ENCODE measurements at places on chromosomes 6 and 20.

- DNase-seq: no peak
Observed at GRCh38 chr20:38836991-38837390, 31.5 kb downstream of the PPP1R16B start.

DNA sequence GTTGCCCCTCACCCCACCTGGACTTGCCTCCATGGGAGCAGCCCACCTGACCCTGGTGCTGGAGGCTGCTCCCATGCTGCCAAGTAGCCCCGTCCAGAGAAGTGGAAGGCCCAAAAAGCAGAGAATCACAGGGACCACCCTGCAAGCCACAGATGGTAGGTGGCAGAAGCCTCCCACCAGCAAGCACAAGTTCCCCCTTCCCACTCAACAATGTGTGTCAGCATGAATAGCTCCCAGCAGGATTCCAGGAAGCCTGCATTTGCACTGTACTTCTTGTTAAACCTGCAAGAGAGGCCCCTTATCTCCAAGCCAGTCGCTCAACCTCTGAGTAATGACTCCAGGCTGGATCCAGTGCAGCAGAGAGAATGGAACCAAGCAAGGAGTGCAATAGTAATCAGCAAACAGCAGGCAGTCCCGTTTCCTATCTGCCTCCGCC lies 180.8 kb upstream of the CST7 start:
- no peak for DNase-seq

DNA sequence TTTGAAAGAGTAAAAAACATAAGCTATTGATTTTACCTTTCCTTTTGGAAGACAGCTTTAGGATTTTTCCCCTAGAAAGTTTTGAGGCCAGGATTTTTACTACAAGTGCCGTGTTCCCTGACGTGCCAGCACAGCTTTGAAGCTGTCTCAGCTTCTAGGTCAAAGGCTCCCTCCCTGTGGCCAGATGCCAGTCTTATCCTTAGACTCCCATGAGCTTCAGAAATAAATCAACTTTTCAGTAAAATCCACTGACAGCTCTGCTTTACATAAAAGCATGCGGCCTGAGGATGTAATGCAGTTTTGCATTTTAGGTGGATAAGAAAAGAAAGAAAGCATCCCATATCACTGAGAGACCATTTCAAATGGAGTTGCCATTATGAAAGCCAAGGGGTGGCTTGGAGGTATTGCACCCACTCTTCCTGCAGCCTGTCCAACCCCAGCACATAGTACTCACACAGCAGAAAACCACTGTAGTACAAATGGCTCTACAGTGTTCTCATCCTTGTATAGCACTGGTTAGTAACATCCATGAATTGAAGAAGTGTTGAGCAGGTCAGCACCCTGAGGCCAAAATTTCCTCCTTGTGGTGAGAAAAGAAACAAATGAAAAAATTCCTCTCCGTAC lies 15.2 kb upstream of the ATXN1 start:
- no peak for DNase-seq

DNA sequence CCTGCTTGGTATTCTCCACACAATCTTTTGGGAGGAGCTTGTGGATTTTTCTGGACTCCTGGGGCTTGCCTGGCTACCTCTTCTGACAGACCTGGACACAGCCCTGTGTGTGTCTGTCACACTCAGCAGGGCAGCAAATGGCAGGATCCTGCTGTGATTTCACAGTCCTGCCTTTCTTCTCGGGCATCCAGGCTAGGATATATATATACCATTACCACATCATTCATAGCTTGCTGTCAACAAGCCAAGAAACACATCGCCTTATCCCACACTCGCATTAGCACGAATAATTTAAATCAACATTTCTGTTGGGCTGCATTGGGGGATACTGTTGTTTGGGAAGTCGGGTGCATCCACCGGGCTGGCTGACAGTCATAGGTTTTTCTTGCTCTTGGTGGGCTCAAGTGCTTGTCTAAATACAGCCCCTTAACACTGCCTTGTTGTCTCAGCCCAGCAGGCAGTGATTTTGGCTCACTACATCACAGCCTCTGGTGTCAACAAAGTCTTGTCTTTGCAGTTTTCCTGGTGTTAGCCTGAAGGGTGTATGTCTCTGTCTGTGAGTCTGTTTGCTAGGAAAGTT lies 154.9 kb upstream of the FERMT1 start:
- DNase-seq: no peak

GRCh38 chr6:15280028-15280427 lies 34.2 kb downstream of the JARID2 start:
- DNase-seq: no peak

GRCh38 chr20:58898629-58899408 lies 46.3 kb downstream of the GNAS start:
- no peak for DNase-seq

All from retinal pigment epithelial cell (primary cell).